ENCODE measurements at places on chromosomes 2 and 18.
A peak's percentile ranks its signal among the peaks of the same experiment; 100 is the strongest.

DNA sequence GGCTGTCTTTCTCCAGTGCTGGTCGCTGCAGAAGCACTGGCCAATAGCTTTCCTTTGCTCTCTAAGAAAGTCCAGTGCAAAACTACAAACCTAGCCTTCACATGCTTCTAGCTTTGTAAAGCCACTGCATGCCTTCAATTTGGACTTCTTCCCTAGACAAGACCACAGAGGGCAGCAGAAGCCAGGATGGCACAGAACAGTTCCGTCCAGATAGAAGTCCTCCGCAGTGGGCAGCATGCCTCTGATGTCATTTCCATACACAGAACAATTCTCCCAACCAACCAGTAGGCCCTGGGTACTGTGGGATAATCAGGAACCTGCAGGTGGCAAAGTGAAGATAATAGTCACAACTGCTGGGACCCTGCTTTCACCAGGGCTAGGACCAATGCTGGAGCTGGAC is 3.3 kb downstream of the ST6GAL2 start:
- ATAC-seq: no peak

- ATAC-seq: no peak
These were observed 39.5 kb upstream of the CERS6 start for GRCh38 chr2:168416555-168416954.

- no peak for ATAC-seq
These were observed 1957.7 kb upstream of the CELF4 start for GRCh38 chr18:39523281-39523680.

GRCh38 chr2:17052001-17052400 is 386.4 kb upstream of the CYRIA start:
- ATAC-seq: no peak

GRCh38 chr2:233513953-233514655 is 52.5 kb downstream of the USP40 start:
- peak; percentile 66 for ATAC-seq

GRCh38 chr2:98458667-98459380 is 14.2 kb downstream of the INPP4A start:
- ATAC-seq: no peak

DNA sequence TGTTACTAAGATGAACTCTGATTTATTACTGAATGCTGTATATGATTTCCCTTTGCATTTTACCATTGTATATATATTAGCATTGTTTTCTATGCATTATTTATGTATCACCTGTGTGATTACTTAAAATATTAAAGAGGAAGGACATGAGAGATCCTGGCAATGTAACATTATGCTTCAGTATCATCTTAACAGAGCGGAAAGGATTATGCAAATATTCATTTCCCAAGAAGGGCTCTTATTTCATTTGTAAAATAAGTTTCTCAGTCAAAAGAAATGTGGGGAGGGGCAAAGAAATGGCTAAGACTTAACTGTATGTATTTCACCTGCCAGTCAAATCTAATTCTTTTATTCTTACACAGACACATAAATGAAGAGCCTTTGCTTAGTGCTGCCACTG is 654.2 kb upstream of the PKDCC start:
- ATAC-seq: no peak

All from stimulated activated memory B cell treated with anti-CD40 and anti-IgM and Interleukin-4, amounts not matched to agents 10 μg/mL and 1 μg/mL and 100 μg/mL, for 72 hours (primary cell).